ENCODE measurements at places on chromosomes 2 and 18.

GRCh38 chr2:23502096-23502495, 117.1 kb downstream of the KLHL29 start:
- no peak for DNase-seq

DNA sequence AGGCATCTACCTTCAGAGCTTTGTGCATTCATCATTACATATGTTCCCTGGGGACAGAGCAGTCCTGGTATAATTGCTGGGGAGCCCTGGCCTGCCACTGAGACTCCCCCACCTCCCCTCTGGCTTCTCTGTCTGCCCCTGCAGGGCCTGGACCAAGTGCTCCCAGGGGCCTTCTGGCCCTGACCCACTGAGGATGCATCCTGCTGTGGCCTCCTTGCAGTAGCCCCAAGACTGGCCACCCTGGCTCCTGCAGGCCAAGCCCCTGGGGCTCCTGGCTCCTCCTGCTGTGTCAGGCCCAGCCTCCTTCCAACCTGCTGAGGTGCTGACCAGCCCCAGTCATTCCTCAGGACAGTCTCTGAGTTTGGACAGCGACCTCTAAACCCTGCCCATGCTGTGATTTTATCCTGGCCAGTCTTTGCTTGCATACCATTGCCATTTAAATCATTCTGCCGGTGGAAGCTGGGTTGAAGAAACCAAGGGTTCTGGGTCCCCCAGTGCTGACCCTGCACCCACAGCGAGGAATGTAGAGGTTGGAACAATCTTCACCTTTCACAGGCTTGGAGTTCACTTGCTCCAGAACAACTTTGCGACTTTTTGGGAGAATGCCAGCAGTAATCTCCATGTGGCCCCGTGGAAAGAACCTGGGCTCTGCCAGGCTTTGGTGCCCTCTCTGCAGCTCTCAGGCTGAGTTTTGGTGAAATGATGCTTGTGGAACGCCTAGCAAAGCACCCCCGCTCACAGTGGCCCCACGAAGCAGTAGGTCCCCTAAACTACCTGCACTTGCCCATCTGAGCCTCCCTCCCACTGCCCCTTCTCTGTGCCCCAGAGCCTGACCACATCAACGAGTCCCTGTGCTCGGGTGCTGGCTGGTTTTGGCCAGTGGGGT, 167.3 kb upstream of the GLI2 start:
- DNase-seq, result no peak

GRCh38 chr2:98301469-98301868, 44.8 kb upstream of the CNGA3 start:
- no peak for DNase-seq

DNA sequence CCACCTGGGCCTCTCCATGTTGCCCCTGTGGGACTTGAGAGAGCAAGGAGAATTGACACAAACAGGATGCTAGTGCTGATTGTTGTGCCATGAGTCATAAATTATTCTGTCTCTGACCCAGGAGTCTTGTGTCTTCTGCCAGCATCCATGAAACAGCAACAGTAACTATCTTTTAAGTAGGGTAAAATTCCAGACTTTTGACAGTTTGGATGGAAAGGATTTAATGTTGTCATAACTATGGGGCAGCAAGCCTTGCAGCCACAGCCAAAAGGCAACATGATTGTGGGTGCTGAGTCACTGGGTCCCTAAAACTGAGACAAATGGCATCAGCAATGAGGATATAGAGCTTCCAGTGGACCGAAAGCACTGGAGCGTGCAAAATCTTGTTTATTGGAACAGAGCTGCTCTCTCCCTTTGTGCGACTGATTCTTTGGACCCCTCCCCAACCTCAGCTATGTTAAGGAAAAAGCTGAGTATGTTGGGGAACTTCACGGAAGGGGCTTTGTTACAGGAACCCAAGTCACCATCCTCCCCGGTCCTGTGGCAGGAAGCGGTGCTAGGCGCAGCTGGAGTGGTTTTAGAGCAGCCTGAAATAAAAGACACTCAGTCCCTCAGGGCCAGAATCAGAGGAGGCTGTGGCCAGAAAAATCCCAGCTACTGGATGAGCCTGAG, 9.6 kb upstream of the ITPRIPL1 start:
- DNase-seq, result no peak

DNA sequence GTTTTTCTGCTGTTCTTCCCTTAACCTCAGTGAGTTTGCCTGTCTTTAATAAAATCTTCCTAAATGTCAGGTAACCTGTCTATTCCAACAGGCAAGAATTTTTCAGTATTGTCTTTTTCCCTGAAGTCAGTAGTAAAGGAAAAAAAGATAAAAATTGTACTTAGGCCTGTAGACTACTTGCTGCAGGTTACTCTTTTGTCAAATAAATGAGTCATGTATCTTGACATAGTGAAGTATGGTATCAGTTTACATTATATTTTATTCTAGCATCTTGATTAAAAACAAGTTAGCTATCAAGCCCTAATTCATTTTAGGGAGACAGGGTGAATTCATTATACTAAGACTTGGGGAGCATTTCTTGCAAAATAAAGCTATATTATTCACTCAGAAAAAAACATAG, 59.8 kb downstream of the ITGA4 start:
- no peak for DNase-seq

GRCh38 chr2:172894689-172895387, 159.2 kb downstream of the RAPGEF4 start:
- DNase-seq, result no peak
